GF-D8 (cell line): ENCODE measurements at places on chromosomes 5 and 9.

DNA sequence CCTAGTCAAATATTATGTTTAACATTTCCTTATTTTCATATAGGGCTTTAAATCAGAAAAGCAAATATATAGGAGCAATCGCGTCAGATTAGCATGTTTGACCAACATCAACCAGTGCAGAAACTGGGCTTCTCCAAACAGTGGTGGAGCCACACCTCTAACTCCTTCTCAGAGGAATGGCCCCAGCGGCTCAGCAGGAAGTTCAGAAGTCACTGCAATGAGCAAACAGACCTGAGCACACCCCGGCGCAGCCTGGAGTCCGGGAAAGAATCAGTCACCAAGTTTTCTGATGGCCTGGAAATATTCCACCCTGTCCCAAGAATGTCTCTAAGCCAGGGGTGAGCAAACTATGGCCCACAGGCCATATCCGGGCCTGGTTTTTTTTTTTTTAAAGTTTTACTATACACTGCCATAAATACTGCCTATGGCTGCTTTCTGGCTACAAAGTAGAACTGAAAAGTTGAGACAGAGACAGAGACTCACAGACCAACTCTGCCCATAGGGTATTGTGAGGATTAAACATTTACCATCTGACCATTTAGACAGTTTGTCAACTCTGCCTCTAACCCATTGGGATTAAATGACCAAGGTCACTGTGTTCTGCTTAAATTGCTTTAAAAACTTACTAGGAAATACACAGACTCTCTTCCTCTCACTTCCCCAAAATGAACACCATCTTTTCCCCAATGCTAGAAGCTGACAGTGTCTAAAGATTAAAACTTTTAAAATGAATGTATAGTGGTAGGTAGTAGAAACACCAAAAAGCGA is 5.4 kb downstream of the GOLM1 start:
- no peak for DNase-seq

GRCh38 chr5:83857341-83857740 is 136.7 kb upstream of the HAPLN1 start:
- DNase-seq, result no peak

DNA sequence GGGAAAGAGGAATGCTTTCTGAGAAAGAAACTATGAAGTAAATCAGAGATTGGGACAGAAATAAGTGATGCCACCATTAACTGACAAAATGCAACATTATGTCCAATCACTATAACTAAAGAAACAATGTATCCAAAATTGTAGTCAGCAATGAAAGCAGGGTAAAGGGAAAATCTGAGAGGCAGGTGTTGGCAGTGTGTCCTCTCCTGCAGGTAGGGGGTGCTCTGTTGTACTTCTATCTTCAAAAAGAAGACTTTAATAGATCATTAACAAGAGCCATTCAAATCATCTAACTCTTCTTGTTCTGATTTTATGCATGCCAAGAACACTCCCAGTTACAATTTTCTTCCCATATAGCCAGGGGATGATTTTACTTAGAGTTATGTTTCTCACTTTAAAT is 1275.7 kb downstream of the PTPRD start:
- no peak for DNase-seq

- DNase-seq, result no peak
These were observed 621 bp downstream of the PCDHGA11 start for GRCh38 chr5:141421489-141421855.

GRCh38 chr9:14824481-14824880 is 85.7 kb downstream of the FREM1 start:
- DNase-seq, result no peak

- DNase-seq, result no peak
These were observed 55.2 kb downstream of the IRX2 start for GRCh38 chr5:2696156-2696807.

GRCh38 chr5:177412603-177413233 is 3.4 kb upstream of the F12 start:
- DNase-seq, result no peak
